Stimulated activated CD8-positive, alpha-beta memory T cell treated with anti-CD3 and anti-CD28 coated beads, Interleukin-4, amount 100 ng/mL, for 4 hours (primary cell): ENCODE measurements at places on chromosomes 1 and 21.

- no peak for DNase-seq
Measured at GRCh38 chr1:244341455-244342450, 110.0 kb downstream of the ADSS2 start.

- no peak for DNase-seq
Measured at GRCh38 chr1:116943438-116943837, 33.7 kb downstream of the PTGFRN start.

GRCh38 chr1:75707191-75707590, 17.3 kb upstream of the ACADM start:
- no peak for DNase-seq

DNA sequence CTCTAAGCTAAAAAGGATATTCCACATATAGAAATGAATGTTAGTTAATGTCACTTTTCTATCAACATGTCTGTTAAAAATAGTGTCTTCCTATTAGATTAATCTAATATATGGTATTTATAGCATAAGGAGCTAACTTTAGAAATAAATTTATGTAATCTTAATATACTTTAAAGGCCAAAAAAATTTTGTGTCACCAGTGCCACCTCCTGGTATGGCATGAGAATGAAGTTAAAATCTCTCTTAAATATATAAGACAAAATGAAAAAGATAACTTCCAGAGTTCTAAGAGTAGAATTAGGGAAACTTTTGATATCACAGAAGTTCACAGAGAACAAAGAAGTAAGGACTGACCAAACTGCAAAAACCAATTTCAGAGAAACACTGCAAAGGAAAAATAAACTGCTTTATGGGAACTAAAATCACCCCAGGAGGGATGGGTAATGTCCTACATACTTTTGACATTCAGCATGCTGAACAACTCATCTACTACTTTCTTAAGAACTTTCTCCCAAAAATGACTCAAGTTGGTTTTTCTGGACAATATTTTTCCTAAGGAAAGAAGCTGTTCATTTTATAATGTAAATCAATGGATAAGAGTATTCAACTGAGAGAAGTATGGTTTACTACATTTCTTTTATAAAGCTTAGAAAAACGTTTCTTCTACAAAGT, 82.8 kb downstream of the TRIM33 start:
- DNase-seq, result no peak

DNA sequence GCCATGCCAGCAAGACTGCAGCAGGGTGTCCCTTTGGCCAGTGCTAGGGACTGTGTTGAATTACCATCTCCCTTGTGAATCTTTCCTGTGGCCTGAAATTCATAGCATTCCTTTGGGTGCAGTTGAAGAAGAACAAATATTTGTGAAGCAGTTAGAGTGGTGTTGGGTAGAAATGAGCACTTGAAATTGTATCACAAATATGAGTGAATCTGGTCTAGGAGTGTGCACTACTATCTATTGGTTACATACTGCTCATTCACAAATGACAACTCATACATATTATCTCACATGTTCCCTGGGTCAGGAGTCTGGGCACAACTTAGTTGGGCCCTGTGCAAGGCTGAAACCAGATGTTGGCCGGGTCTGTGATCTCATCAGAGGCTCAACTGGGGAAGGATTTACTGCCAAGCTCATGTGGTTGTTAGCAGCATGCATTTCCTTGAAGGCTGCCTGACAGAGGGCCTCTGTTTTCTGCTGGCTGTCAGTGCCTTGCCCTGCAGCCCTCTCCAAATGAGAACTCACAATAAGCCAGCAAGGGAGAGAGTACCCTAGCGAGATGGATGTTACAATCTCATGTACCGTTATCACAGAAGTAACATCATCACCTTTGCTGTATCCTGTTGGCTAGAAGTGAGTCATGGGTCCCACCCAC, 23.8 kb downstream of the AJAP1 start:
- DNase-seq, result no peak

DNA sequence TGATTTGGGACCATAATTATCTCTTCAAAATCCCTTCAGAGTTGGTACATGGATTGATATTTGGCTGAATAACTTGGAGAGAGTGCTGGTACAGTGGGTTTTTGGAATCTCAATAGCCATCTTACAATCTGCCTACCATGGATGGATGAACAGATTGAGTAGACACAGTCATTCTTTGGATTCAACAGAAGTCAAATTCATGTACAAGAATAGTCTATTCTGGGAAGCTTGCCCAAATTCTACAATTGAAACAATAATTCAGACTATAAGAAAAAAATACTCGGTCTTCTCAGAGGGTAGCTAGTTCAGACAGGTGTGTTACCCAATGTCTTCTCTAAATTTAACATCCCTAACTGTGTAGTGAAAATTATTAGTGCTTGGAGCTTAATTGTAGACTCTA, 574.0 kb downstream of the LRRIQ3 start:
- no peak for DNase-seq

DNA sequence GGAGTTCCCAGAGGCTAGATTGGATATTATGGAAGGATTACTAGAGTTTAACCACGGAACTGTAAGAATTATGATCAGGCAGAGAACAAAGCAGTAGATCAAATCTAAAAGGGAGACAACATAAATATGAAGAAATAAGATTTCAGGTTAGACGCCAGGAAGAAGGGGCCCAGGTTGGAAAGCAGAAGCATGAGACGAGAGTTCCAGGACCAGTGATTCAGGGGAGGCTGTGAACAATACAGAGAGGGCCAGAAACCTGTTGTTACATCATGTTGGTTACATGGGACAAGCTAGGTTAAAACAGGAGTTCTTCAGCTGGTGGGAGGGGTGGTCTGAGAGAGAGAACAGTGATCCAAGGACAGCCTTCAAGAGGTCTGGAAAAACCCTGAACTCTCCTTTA, 128.4 kb upstream of the MROH9 start:
- DNase-seq, result no peak

DNA sequence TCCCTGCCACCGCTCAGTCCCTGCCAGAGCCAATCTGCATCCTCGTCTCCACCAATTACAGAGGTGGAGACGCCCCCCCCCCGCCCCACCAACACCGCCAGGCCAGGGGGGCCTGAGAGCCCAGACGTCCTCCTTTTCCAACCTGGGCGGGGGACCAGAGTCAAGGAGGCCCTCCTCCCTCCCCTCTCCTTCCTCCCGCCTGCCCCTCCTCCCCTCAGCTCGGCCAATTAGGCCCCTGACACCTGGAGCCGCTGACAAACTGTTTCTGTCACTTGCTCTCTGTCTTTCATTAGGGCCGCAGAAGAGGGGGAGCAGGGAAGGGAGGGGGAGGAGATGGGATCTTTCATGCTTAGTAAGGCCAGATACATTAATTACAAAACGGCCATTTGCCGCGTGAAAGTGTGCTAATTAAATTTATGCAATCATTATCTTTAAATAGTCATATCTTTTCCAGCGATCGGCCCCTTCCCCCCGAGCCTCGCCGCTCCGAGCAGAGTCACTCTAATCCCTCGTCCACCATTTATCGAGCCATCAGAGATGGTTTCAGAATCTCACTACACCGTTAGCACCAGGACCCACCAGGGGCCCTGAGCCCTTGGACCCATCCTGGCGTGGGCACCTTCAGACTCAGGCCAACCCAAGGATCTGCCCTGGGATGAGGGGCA, 94.7 kb downstream of the PAX7 start:
- DNase-seq, result no peak

DNA sequence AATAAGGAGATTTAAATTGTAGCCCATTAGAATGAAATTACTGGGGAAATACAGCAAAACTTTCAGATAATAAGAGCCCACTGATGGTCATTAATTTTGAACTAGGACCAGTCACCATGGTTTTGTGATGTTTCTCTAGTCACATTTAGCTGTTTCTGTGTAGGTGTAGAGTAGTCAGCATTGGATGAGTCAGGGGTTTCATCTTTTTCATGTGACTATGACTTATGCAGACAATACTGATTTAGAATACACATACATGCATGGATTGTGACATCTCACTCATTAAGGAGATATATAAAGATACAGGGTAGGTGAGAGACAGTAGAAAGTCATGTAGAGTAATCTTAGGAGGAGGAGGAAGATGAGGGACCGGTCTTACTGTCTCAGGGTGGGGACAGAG, 1192.7 kb downstream of the KCNT2 start:
- DNase-seq, result no peak

- no peak for DNase-seq
Measured at GRCh38 chr1:84870591-84870990, 22.4 kb downstream of the LPAR3 start.

DNA sequence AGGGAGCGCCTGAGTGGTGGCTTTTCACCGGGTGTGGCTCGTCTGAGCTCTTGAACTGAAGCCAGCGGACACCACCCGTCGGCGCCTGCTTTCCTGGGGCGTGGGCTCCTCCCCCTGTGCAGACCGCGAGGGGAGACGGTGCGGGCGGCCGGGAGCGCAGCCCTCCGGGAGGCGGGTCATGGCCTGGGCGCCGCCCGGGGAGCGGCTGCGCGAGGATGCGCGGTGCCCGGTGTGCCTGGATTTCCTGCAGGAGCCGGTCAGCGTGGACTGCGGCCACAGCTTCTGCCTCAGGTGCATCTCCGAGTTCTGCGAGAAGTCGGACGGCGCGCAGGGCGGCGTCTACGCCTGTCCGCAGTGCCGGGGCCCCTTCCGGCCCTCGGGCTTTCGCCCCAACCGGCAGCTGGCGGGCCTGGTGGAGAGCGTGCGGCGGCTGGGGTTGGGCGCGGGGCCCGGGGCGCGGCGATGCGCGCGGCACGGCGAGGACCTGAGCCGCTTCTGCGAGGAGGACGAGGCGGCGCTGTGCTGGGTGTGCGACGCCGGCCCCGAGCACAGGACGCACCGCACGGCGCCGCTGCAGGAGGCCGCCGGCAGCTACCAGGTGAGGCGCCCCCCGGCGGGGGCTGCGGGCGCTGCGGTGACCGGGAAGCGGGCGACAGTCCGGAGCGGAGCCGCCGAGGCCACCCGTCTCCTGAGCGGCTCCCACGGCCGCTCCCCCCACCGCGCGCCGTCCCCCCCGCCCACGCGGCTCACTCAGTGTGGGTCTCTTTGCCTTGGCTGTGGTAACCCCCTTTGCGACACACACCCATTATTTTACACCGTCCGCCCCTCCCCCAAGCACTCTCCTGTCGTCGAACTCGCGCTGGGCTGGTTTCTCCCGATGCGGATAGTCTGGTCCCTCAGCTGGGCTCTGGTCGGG, at the start of gene TRIM58:
TSS of gene TRIM58 (plus strand) at position 119 of the 916 bp plus-strand sequence. CDS start at position 179, 60 bp downstream.
- no peak for DNase-seq

DNA sequence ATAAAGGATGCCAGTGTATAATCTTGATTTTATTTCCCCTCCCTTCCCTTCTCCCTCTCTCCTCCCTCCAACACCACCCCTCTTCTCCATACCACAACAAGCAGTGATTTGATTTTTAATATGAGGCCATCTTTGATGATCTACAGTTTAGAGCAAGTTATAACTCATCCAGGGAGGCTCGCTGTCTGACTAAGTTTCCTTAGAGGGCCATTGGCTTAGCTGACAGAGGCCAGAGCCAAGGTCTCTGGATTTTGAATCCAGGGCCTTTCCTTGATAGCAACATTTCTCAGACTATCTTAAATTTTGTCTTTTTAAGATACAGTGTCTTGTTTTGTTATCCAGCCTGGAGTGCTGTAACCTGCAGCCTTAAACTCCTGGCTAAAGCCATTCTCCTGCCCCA, 431.0 kb upstream of the USP24 start:
- DNase-seq, result no peak

DNA sequence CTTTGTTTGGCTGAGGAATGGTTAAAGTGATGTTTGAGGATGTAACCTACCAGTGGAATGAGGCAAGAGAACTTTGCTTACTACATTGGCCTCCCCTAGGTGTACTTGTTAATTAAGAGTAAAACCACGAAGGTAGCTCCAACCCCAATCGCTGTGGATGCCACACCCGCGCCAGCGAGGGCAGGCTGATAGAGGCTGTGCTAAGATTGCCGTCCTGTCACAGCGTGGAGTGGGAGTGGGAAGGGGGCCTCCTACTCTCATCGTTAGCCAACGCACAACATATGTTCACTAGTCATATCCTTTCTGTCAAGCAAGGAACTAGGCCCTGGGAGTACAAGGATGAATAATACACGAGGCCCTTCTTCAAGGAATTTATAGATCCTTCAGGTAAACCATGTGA, 99.6 kb downstream of the RUNX1 start:
- DNase-seq, result no peak

- no peak for DNase-seq
Measured at GRCh38 chr21:28773036-28773435, 219.6 kb downstream of the LTN1 start.

DNA sequence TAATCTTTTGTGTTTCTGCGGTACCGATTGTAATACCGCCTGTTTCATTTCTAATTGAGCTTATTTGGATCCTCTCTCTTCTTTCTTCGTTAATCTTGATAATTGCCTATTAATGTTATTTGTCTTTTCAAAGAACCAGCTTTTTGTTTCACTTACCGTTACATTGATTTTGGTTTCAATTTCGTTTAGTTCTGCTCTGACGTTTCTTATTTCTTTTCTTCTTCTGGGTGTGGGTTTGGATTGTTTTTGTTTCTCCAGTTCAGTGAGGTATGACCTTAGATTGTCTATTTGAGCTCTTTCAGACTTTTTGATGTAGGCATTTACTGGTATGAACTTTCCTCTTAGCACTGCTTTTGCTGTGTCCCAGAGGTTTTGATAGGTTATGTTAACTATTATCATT, 9.4 kb downstream of the OR2M2 start:
- no peak for DNase-seq

GRCh38 chr1:225999912-226000337, 782 bp upstream of the SDE2 start:
- no peak for DNase-seq

DNA sequence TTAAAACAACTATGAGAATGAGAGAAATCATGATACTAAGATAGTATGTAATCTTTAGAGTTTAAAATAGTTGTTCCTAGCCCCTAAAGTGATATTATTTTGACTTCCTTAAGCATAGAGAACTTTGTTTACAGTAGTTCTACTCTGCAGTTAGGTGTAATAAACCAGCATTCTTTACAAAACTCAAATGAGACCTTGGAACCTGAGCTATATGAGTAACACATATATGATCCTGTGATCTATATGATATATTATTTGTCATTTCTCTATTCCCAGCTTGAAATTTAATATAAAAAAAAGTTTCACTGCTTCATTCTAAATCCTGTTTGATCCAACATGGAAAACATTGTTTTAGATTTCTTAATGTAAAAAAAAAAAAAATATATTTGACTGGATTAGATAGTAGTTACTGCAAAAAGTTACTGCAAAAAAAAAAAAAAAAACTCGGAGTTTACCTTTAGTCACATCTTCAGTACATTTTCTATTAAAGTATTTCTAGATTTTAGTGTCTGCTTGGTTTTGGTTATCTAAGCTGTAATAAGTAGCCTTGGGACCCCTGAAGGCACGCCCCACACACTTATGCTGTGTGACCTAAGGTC, 463.8 kb downstream of the USP25 start:
- DNase-seq, result no peak
